ENCODE measurements at places on chromosomes 7 and 10.

DNA sequence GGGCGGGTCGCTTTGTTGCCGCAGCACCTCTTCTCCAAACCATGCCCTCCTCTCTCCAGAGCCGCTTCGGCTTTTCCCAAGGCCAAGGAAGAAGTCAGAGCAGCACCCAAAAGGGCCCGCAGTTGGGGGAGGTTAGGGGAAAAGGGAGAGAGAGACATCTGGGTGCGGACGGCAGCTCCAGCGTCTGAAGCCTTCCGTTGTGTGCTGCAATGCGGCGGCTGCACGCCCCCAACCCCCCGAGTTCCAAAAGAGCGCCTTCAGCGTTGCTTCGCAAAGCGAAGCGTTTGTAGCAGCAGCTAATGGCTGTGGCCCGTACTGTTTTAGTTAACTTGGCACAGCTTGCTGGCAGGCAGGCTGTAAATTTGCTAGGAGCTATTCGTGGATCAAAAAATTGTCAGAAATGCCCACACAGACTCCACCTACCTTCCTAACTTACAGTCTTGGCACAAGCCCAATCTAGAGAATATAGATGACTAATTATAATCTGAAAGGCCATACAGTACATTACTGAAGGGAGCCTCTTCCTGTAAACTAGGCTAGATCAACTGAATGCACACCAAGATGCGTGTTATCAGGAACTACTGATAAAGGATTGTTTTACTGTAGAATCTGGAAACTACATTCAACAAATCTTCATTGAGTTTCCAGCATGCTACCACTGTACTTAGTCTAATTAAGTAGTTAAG, 1.1 kb upstream of the KBTBD2 start:
- no peak for DNase-seq

DNA sequence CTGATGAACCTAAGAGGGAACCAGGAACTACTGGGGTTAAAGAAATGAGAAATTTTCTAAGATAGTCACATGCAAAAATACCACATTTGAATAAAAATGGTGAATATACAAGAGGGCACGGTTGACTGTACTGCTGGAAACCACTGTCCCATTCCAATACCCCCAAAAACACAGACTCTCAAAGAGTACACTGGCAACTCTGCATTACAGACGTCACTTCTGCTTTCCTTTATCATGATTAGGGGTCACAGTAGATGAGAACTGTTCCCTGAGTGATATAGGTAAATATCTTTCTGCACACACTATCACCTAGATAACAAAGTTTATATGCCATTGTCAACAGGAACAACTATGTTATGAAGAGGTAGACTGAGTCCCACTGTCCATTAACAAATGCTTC, 69.5 kb downstream of the RAPGEF5 start:
- no peak for DNase-seq

- no peak for DNase-seq
Measured at GRCh38 chr7:139648391-139648861, 124.9 kb downstream of the CLEC2L start.

- no peak for DNase-seq
Measured at GRCh38 chr7:51970961-51971665, 654.5 kb upstream of the COBL start.

Measured in ACHN (cell line).